ENCODE measurements at places on chromosomes 12 and 14.

GRCh38 chr12:4279198-4279690 lies 5.7 kb downstream of the CCND2 start:
- DNase-seq = no peak

- DNase-seq = no peak
Measured at GRCh38 chr12:44117337-44117736, 281.5 kb downstream of the TMEM117 start.

DNA sequence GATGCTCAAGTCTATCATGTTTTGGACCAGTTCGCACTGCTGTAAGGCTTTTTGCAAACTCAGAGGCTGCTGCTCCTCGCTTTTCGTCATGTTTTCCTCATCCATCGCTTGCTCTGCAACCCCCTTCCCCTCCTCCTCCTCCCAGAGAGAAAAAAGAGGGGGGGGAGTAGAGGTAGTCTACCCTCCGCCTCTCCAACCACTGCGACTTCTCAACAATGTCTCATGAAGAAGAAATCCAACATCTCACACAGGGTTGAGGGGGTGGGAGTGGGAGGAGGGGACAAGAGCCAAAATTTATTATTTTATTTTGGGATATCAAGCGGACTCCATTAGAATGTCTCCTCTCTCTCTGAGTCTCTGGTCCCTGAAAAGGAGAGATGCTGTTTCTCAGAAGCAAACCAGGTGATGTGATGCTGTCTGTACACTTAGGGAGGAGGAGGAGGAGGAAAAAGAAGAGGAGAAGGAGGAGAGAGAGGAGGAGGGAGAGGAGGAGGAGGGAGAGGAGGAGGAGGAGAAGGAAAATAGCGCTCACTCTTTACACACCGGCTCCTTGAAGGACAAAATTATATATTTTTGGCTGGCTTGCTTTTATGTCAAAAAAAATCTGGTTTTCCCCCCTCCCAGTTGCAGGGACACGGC lies 520 bp downstream of the KSR2 start:
- no peak for DNase-seq

DNA sequence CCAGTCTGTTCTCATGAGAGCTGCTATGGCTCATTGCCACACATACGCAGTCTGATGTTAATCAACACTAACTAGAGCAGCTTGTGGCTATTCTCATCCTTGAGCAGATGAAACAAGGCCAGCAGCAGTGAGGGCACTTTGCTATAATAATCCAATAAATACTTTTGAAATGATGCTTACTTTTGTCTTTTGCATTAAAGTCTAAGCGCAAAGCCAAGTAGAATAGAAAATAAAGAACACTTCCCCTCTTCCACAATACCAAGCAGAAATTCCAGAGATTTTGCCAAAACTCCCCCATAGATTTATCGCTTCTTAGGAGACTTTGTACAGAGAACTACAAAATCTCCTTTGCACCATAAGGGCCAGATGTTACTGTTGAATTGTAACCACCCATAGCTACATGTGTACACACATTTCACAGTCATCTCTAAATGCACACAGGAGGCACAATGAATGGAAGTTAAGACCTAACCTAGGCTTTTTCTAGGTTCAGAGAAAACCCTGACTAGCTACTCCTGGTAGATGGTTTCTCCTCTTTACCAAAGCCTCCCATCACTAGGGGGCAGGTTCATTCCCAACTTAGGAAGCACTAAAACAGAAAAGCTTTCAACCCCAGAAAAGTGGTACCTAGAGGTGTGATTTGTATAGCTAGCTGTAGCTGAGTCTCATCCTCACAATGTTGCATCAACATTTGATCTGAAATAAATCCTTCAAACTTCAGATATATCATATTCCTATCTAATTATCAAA lies 119.3 kb downstream of the HMGA2 start:
- no peak for DNase-seq

GRCh38 chr14:63863004-63863403 lies 10.2 kb downstream of the SYNE2 start:
- DNase-seq = no peak

DNA sequence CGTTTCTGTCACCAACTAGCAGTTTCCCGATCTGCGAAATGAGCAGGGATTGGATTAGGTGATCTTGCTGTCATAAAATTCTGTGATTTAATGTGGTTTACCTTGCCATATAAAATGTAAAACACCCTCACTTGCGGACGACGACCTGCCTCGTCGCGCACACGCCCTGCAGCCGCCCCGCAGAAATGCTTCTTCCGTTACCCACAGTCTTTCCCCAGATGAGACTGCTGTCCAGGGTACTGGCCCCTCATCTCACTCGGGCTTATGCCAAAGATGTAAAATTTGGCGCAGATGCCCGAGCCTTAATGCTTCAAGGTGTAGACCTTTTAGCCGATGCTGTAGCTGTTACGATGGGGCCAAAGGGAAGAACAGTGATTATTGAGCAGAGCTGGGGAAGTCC lies 17.7 kb upstream of the FOXJ2 start:
- no peak for DNase-seq

- no peak for DNase-seq
Measured at GRCh38 chr12:84290168-84290567, 622.4 kb downstream of the SLC6A15 start.

DNA sequence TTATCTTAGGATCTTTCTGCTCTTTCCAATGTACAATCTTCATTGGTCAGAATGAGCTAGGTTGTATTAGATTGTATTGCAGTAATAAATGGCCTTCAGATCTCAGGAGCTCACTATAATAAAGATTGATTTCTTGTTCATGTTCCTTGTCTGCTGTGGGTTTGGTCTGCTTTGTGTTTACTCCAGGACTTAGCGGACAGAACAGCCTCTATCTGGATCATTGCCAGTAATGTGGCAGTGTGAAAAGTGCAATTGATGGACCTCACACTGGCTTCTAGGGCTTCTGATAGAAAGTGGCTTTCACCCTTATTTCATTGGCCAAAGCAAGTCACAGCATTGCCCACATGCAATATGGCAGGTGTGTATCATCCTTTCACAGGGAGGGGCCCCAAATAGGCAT lies 81.2 kb downstream of the BTG1 start:
- no peak for DNase-seq

GRCh38 chr14:52351233-52352060 lies 37.3 kb downstream of the PTGER2 start:
- no peak for DNase-seq

- no peak for DNase-seq
Measured at GRCh38 chr12:123690191-123690840, 19.4 kb downstream of the TCTN2 start.

DNA sequence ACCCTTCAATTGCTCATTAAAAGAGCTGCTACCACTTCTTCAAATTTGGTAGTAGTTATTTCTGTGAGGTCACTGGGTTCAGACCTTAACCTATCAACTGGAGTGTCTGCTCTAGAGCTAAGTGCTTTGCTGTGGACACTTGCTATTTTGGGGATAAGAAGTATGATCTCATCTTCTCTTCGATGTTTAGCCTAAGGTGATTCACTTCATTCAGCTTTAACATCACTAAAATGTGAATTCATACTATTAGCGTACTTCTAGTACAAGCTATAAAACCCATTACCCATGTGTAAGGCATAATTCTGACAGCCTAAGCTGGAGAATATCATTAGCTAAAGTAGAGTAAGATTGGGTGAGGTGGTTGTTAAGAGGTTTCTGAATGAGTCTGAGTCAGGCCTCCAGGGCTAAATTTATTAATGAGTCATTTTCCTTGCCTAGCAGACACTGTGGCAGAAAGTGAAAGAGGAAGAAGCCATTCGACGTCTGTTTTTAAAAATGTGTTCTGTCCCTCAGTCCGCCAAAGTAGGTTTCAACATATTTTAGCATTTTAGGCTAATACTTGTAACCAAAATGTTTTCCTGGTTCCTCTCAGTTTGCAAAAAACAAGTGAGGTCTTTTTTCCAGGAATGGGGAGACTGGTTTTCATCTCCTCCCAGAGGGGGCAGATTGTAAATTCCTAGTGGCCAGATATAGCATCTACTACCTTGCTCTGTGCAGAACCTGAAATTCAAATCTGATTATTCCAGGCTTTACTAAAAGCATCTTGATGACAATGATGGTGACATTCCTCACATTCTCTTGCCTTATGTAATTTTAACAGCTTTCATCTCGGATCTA lies 103.6 kb downstream of the SSPN start:
- DNase-seq = no peak

GRCh38 chr12:13376610-13377373 lies 180.3 kb downstream of the EMP1 start:
- DNase-seq = no peak

- no peak for DNase-seq
Measured at GRCh38 chr14:103312006-103312635, 21.9 kb upstream of the EIF5 start.

- no peak for DNase-seq
Measured at GRCh38 chr14:89134640-89135039, 282.4 kb downstream of the FOXN3 start.

DNA sequence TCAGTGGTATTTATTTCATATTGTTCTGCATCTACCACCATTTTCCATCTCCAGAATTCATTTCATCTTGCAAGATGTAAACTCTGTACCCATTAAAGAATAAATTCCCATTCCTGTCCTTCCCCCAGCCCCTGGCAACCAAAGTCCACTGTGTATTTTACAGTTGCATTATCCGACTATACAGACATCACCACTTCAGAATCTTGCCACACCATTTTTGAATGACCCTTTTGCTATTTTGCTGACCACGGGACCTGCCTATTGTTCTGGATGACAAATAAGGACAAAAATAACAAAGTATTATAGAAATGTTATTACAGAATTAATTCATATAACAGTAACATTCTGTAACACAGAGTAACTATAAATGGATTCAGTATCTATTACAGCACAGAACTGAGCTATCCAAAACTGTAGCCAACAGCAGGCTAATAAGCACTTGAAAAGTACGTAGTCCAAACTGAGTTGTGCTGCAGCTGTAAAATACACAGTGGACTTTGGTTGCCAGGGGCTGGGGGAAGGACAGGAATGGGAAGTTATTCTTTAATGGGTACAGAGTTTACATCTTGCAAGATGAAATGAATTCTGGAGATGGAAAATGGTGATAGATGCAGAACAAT lies 61.3 kb downstream of the CDK17 start:
- DNase-seq = no peak

- no peak for DNase-seq
Measured at GRCh38 chr12:53963005-53963404, 8.3 kb downstream of the HOXC12 start.

DNA sequence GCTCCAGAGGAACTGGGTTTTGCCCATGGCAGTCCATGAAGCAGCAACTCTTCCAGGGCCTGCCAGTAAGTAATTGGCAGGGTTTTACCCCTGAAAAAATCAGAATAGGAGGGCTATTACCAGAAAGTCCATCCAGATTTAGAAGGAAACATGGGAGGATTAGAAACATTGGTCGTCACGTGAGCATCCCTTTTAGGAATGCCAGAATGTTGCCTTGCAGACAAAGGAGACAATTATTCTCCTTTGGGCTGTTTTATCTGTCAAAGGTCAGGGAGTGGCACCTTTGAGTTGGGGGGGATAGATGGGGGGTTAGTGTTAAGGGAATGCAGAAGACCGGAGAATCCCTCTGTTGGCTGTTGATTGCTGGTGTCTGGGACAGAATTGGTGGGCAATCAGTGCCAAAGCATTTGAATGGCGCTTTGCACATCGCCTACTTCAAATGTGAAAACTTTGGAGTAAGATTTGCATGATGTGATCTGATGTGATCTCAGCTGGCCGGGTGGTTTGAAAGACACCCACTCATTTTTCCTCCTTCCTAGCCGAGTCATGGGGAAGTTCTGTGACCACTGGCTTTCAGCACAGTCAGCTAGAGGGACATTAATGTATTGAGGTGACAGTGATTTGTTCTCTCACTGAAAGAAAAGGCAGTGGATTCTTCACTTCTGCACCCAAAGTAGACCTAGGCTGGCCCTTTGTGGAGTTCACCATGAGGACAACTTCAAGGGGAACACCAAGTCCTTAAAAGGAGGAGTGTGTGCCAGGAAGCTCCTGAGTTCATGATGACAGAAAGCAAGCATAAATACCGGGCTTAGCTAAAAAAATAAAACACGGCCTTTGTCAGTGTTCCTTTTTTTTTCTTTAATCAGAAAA lies 31.4 kb downstream of the FLVCR2 start:
- no peak for DNase-seq

- no peak for DNase-seq
Measured at GRCh38 chr12:67539946-67540345, 108.6 kb upstream of the DYRK2 start.

- no peak for DNase-seq
Measured at GRCh38 chr14:61470261-61470960, 149.0 kb downstream of the PRKCH start.

GRCh38 chr12:49052451-49053208 lies 8.0 kb downstream of the KMT2D start:
- DNase-seq = no peak

DNA sequence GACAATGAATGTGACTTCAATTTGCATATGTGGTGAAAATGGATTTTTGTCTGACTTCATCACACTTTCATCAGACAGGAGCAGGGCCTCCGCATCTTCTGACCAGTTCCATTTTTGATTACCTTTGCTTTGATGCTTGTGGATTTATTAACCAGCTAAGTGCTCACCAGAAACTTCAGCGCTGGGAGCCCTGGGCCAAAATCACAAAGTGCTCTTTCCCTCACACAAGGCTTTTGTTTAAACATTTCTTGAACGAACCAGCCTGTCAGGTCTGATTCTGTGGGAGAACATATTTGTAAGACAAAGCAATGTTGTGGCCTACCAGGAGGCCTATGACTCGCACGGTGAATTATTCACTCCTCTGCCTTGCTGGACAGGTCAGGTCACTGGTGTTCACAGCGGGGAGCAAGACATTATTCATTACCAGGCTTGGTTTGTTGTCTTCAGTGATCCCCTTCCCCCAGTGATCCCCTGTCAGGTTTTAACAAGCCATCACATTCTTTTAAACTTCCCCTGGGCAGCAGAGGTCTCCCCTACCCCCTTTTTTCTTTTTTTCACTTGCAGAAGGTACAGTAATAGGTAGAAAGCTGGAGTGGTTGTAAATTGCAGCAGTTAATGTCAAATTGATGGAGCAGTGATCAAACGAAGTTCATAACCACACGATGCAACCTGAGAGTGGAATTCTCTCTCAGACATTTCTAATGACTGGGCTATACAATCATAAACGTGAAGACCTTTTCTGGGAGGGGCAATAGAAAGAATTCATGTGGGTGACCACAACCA lies 167.5 kb upstream of the PRICKLE1 start:
- DNase-seq = no peak

GRCh38 chr12:117202033-117202432 lies 11.8 kb upstream of the FBXO21 start:
- DNase-seq = no peak

GRCh38 chr12:92078167-92079053 lies 67.2 kb downstream of the BTG1 start:
- DNase-seq = no peak

All from CD8-positive, alpha-beta T cell (primary cell).